ENCODE measurements at places on chromosomes 12 and 14. TPM values are rescaled to one million over a fixed set of nuclear protein-coding genes. Genes with fewer than 3 reads are reported as not detected.

The TMTC3 gene
- 2.7 TPM for polyA plus RNA-seq

The CDK17 gene
- polyA plus RNA-seq: 8.5 TPM

The NKX2-1 gene
- polyA plus RNA-seq: not detected

The CPM gene
- 7.4 TPM for polyA plus RNA-seq

The KRT72 gene
- not detected for polyA plus RNA-seq

The IL22 gene
- polyA plus RNA-seq: not detected

The APOF gene
- polyA plus RNA-seq: not detected

The NXPH4 gene
- 1.8 TPM for polyA plus RNA-seq

The B3GNT4 gene
- polyA plus RNA-seq: 0.29 TPM

The DBX2 gene
- not detected for polyA plus RNA-seq

The OTOGL gene
- polyA plus RNA-seq: 0.15 TPM

The TAS2R46 gene
- not detected for polyA plus RNA-seq

The SERPINA12 gene
- polyA plus RNA-seq: not detected

The GSC gene
- not detected for polyA plus RNA-seq

The TMEM132C gene
- 1.6 TPM for polyA plus RNA-seq
